ENCODE measurements at places on chromosomes 12 and 14. TPM values are rescaled to one million over a fixed set of nuclear protein-coding genes. Genes with fewer than 3 reads are reported as not detected.

- no peak for DNase-seq
Measured at GRCh38 chr12:127107744-127108143, 1159.2 kb upstream of the TMEM132C start.

The TEX52 gene
- not detected for total RNA-seq

DNA sequence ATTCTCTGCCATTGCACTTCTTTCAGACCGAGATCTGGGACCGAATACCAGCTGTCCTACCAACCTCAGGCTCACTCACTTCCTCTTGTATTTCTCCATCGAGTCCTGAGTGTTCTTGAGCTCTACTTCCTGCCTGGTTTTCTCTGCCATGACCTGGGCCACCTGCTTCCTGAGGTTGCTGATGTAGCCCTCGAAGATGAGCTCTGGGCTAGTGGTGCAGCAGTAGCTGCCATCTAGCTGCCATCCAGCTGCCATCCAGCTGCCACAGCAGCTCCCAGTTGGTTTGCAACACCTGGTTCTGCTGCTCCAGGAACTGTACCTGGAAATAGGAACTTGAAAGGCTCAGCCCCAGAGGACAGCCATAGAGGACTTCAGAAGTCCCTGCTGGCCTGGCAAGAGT is 15.0 kb upstream of the KRT73 start:
- DNase-seq = no peak

GRCh38 chr12:110908377-110909152 is 11.8 kb downstream of the MYL2 start:
- no peak for DNase-seq

GRCh38 chr12:108967869-108968540 is 52.9 kb downstream of the SVOP start:
- DNase-seq = no peak

The TAS2R42 gene
- not detected for total RNA-seq

All from uterus (tissue), 4 donors.